NCI-H460 (cell line): ENCODE measurements at places on chromosomes 3 and 15.

- no peak for DNase-seq
Measured at GRCh38 chr3:62771331-62772072, 103.7 kb downstream of the CADPS start.

GRCh38 chr15:94398001-94398400, 166.6 kb downstream of the MCTP2 start:
- no peak for DNase-seq

DNA sequence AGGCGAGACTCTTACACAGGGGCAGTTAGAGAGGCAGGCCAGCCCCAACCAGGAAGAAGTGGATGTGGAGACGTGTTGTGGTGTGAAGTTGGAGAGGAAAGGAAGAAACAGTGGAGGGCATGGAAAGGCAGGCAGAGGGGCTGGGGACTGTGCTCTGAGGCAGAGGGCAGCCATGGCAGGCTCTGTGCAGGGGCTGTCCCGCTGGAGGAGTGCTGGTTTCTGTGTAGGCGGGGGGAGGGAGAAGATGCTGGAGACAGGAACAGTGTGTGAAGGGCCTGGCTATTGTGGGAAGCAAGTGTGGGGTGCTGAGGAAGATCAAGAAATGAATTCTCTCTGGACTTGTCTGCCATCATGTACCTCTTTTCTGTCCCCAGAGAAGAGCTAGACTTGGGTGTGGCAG, 21.0 kb downstream of the SNAPC5 start:
- no peak for DNase-seq

DNA sequence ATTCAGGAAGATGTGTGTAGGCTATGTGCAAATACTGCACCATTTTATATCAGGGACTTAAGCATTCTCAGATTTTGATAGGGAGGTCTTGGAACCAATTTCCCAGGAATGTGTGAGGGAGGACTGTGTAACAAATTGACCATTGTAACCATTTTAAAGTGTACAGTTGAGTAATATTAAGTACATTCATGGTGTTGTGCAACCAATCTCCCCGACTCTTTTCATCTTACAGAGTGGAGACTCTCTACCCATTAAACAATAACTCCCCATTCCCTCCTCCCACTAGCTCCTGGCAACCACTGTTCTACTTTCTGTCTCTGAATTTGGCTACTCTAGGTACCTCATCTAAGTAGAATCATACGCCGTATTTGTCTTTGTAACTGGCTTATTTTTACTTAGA, 5.1 kb downstream of the RCN2 start:
- no peak for DNase-seq

DNA sequence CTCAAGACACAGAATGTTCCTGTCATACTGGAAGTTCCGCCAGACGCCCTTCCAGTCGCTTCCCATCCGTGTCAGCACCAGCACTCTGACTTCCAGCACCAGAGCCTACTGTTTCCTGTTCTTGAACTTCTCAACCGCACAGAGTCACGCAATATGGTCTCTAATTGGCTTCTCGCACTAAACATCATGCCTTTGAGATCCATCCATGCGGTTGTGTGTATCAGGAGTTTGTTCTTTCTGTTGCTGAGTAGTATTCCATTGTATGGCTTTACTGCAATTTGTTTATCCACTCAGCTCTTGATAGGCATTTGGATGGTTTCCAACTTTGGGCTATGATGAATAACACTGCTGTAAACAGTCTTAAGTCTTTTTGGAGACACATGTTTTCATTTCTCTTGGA, 112.1 kb downstream of the LRRK1 start:
- no peak for DNase-seq

GRCh38 chr3:104909198-104909597, 457.5 kb upstream of the ALCAM start:
- no peak for DNase-seq

- no peak for DNase-seq
Measured at GRCh38 chr15:29805043-29805707, 17.1 kb downstream of the TJP1 start.

GRCh38 chr15:32646291-32646690, 4.8 kb downstream of the SCG5 start:
- no peak for DNase-seq

- DNase-seq: no peak
Measured at GRCh38 chr3:80526153-80526552, 758.4 kb upstream of the ROBO1 start.

GRCh38 chr3:191216510-191216909, 17.5 kb downstream of the OSTN start:
- DNase-seq: no peak

DNA sequence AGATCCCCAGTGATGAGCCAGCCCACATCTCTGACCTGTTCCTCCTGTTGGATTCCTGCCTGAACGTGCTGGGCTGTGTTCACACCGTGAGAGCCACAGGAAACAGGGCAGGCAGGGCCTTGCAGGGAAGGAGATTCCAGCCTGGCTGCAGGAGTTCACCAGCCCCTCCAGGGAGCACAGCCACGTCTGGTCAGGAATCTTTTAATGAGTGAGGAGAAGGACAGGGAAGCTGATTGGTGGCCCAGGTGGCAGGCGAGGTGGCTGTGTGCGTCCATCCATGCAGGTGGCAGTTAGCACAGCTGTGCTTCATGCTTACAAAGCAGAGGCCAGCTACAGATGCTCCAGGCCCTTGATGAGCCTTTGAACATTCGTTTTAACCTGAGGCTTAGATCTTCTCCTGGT, 10.5 kb downstream of the LRRK1 start:
- DNase-seq: no peak

- DNase-seq: no peak
Measured at GRCh38 chr3:2343031-2343682, 244.5 kb downstream of the CNTN4 start.

GRCh38 chr3:2544212-2544611, 445.5 kb downstream of the CNTN4 start:
- DNase-seq: no peak

DNA sequence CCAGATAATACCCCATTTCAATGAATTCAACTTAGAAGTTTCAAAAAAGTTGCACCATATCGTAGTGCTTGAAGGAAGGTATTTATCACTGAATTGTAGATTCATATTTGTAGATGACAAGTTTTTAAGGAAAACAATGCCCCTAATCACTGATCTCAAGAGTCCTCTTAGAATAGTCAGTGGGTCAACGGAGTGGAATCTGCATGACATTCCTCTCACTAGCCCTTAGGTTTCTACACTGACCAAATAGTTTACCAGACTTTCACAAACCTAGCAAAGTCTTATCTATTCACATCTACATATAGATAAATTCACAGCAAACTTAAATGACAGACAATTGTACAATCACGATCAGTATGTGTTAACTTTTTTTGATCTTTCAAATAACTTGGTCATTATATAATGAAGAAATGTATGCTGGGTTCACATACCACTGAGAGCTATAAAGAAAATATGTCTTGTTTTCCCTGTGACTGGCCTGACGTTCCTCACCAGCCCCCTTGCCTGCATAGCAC, 35.7 kb upstream of the PHLDB2 start:
- no peak for DNase-seq

DNA sequence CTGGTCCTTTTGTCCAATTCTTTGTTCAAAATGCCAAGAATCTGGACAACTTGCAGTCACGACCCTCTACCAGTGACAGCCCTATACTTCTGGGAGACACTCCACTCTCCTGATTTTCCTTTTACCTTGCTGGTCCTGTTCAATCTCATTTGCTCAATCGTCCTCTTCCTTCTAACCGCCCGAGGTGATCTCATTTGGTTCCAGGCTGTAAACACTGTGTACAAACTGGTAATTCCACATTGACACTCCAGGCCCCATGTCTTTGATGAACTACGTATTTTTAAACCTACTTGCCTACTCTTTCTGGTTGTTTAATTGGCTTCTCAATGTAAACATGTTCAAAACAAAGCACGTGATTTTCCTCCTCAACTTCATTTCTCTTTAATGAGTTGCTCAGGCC, 23.7 kb upstream of the C3orf49 start:
- DNase-seq: no peak

DNA sequence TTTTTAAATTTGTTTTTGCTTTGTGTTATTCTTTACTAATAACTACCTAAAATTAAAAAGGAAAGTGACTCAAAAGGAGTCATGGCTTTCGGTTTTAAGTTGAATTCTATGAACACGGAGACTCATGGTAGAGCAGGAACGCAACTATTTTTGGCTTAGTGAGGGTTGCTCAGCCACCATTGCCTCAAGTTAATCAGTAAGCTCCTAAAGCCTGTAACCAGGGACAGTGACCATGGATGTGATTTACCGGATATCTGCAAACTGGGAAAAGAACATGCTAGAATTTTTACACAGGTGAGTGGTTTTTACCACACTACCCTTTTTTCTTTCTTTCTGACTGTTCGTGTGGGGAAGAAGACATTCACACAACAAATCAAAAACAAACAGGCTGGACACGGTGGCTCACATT, 11.8 kb downstream of the SLC12A8 start:
- DNase-seq: no peak

DNA sequence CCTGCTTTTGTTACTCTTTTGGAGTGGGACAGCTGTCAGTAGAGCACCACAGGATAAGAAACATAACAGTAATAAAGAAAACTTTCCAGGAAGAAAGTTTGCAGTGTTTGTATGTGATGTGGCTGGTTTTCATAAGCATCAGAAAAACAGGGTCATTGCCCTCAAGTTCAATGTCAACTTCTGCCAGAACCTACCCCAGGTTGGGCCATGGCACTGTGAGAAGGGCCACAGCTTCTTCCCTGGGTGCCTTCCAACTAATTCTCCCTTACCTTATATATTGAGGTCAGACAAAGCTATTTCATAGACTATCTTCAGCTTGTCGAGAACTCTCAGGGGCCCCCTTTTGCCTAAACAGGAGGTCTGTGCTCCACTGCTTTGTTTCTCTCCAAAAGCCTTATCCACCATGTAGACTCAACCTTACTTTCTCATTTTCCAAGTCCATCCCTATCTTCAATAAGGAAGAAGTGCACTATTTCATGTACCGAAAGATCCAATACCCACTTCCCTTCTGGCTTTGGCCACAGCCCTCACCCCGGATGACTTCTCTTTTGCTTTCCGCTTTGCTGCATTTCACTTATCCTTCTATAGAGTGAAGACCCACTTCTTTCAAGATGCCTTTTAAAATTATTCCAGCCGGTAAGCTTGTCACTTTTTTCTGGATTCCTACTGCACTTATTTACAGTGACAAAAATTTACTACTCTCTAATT, 38.2 kb upstream of the PLCL2 start:
- no peak for DNase-seq

DNA sequence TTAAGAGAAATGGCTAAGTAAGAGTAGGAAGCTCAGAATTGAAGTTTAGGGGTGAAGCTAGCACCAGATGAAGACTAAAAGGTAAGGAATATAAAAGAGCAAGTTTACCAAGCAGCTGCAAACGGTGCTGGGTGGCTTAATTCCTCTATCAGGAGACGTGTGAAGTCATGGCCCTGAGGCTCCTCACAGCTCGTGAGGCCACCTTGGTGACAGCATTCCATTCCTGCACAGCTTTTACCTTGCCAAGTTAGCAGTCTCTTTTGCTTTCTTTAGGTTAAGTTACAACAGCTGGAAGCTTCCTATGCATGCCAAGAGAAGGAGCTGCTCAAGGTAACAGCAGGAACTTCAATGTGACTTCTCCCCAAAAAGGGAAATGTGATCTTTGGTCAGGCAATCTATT, 6.4 kb downstream of the TMCO5A start:
- DNase-seq: no peak

DNA sequence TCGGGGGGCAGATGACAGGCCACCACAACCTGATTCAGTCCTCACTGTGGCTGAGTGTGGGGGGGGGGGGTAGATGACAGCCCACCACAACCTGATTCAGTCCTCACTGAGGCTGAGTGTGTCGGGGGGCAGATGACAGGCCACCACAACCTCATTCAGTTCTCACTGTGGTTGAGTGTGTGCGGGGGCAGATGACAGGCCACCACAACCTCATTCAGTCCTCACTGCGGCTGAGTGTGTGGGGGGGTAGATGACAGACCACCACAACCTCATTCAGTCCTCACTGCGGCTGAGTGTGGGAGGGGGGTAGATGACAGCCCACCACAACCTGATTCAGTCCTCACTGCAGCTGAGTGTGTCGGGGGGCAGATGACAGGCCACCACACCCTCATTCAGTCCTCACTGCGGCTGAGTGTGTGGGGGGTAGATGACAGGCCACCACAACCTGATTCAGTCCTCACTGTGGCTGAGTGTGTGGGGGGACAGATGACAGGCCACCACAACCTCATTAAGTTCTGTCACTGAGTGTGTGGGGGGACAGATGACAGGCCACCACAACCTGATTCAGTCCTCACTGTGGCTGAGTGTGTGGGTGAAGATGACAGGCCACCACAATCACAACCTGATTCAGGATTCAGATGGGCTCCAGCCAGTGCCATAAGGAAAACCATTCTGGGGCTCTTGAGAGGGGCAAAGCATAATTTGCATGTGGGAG, 16.9 kb downstream of the ZNF717 start:
- no peak for DNase-seq

DNA sequence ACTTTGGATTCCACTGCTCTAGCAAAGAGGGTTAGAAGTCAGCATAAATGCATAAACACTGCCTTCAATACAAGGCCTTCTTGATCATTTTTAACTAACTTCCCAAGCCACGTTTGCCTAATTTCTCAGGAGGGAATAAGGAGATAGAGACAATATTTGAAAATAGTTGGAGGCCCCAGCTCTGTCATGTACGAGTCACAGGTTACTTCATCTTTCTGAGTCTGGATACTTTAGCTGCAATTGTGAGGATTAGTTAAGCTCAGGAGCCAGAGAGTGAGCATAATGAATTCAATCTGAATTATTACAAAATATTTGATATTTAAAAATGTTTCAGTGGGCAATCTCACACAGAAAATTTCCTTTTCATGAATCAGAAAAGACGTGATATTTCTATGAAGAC, 298.9 kb downstream of the SHOX2 start:
- DNase-seq: no peak

GRCh38 chr3:52247409-52248164, 2.0 kb downstream of the PPM1M start:
- no peak for DNase-seq

GRCh38 chr3:14494279-14494972, 45.7 kb downstream of the GRIP2 start:
- DNase-seq: no peak

DNA sequence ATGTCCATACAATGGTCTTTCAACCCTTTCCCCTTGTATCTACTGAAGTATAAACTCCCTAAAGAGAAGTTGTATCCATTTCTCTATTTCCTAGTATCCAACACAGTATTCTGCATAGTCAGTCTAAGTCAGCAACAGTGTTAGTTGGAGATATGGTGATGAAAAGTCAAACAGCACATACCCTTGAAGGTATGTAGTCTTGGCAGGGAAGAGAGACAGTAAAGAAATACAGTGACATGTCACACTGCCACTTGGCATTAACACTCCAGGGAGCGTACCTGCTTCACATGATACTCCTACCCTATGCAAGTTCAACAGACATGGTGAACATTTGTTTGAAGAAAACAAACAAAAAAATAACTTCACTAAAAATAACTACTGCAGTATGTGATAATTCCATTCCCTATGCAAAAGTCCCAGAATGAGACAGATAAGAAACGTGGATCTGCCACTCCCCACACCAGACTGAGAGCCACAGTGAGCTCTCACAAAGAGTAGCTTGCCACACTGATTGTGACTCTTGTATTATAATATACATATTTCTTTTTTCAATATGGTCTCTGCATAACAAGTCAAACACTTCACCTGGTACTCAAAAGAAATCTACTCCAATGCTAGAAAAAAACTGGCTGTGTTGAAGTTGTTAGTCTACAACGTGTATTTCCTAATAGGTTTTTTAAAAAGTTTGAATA, 5.9 kb downstream of the PDCD10 start:
- no peak for DNase-seq

- DNase-seq: no peak
Measured at GRCh38 chr3:72013084-72013483, 228.1 kb upstream of the PROK2 start.
